Lung microvascular endothelial cell (primary cell): ENCODE measurements at places on chromosomes 1 and 21. TPM values are rescaled to one million over a fixed set of nuclear protein-coding genes. Genes with fewer than 3 reads are reported as not detected.

DNA sequence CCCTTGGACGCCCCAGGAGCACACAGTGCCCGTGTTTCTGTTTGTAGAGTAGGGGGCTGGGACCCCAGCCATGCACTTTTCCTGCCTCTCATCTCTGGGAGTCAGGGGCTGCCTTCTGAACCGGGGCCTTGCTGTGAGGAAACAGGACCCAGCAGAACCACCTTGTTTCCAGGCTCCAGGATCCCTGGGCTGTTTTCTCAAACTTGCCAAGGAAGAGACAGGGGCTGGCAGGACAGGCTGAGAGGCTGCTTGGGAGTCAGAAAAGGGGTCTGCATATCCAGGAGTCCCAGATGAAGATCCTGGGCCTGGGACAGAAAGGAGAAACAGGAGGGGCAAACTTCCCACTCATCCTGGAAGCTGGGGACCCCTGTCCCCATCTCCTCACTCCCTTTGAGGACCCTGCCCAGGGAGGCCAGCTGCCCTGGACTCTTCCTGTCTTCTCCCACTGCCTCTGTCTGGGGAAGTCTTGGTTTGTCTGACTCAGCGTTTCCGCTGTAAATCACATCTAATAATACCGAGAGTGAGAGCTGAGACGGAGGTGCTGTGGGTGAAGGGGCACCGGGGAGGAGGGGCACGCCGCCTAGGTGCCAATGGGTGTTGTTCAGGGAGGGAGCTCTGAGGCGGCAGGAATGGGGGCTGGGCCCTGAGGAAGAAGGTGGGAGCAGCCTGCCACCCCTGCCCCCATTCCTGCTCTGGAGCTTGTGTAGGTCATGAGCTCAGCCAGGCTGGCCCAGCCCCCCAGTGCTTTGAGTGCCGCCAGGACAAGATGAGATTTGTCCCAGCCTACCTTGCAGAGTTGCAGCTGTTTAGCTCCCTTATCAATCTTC is 16.7 kb downstream of the POU3F1 start:
- peak; percentile 73 for DNase-seq

DNA sequence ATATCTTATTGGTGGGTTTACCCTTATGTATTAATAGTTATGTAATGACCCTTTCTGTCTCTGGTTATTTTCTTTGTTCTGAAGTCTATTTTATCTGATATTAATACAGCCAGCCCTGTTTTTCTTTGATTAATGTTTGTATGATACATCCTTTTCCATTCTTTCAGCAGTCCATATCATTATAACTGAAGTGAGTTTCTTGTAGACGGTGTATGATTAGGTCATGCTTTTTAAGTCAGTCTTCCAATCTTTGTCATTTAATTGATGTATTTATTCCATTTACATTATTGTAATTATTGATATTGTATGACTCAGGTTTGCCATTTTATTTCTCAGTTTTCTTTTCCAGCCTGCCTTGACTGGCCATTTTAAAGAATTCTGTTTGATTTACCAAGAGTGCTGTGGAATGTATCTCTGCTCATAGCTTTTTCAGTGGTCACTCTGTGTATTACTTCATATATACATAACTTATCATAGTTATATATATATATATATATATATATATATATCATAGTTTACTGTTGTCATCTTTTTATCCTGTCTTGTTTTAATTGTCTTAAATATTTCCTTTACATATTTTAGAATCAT is 10.5 kb downstream of the RAB4A start:
- no peak for DNase-seq

- DNase-seq, result peak; percentile 87
Observed at GRCh38 chr1:201703621-201704438, 125.1 kb upstream of the IPO9 start.

DNA sequence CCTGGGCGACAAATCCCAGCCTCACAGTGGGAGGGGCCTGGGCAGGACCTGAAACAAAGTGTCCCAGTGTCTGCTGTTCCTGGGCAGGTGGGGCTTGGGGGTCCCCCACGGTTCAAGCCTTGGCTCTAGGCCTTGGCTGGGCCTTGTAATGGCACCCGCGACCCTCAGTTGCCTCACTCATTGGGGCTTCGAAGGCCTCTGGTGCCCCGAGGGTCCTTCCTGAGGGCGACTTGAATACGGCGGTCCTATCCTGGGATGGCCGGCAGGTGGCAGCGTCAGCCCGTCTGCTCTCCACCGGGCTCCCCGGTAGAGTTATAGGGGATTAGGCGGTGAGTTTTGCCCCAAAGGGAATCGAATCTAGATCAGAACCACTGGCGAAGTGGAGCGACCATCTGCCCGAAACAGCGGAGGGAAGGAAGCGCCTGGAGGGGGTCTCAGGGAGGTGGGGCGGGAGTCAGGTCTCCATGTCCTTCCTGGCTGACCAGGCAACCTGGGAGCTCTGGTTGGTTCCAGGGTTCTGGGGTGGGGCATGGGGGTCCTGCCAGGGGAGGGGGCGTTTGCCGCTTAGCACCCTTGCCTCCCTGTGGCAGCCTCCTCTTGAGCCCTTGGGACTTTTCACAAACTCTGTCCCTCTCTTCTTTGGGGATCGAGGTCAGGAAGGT is 2.1 kb upstream of the PEX10 start:
- DNase-seq, result peak; percentile 68

- no peak for DNase-seq
Observed at GRCh38 chr1:234148816-234149215, 224.4 kb upstream of the COA6 start.

DNA sequence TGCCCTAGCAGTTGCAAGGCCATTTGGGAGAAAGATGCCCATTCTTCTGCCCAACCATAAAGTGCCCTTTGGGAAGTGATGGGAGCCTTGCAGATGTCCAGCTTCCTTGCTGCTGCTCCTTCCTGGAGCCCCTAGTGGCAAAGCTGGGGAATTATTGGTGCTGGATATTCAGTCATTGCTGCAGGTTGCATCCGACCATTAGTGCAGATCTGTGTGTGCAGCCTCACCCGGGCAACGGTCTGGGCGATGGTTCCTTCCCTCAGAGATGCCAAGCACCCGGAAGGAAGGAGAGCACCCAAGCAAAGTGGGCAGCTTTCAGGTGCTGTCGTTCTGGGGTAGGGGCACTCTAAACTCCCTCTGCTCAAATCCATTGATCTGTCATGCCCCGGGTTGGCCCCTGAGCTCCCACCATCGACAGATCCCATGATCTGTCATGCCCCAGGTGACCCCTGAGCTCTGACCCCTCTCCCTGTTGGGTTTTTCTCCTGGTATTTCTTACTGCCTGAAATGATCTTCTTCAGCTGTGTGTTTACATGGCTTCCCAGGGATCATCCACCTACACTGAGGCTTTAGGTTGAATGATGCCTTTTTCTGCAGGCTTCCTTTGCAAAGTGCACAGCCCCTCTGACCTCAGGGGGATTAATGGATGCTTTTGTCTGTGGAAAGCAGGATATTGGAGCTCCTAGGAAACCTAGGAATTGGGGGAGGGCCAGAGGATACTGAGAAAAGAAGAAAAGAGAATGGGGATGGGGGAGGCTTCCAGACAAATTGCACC is 467.5 kb downstream of the PTPRU start:
- peak; percentile 40 for DNase-seq

DNA sequence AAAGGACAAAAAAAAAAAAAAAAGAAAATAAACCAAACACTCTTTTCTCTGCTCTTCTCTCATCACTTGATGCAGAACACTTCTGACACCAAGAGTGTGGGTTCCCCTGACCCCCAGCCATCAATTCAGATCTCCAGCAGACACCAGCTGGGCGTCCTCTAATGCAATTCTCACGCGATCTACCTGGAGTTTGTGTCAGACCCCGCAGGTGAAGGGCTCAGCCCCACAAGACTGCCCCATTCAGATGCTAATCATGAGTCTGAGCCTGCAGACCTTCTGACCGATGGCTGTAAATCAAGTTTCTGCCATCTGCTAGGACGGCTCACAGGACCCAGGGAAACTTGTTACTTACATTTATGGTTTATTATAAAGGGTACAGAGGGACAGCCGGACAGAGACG is 133.6 kb upstream of the C1orf174 start:
- no peak for DNase-seq

- DNase-seq, result no peak
Observed at GRCh38 chr1:200075522-200075921, 48.0 kb downstream of the NR5A2 start.

DNA sequence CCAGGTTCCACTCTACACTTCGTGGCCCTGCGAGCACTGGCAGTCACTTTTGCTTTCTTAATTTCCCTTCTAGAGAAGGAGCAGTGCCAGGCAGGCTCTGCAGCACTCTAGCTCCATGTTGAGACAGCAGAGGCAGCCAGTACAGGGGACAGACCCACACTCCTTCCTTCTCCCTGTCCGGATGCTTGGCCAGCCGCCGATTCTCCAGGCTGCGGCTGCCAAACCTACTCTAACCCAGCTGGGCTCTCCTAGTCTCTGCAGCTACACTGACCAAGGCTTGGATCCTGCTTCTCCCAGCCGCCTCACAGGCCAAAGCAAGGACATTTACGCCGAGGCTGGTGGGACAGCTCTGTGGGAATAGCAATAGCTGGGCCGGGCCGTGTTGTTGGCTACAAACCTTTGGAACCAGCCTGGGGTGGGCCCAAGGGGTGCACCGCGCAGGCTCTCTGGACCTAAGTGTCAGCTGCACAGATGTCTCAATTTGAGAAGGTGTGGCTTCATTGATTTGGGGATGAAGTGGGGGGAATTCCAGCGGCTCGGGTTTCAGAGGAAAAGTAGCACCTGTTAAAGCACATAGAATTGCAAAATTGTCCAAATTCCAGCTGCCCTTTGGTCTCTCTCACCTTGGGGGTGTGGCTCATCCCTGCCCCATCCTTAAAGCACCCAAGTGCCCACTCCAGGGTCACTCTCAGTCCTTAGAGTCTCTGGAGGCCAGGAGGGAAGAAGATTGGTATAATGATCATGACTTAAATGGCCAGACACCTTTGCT is 3.2 kb downstream of the BARHL2 start:
- DNase-seq, result no peak

- peak; percentile 38 for DNase-seq
Observed at GRCh38 chr1:151888972-151889570, 20.2 kb downstream of the THEM4 start.

- DNase-seq, result no peak
Observed at GRCh38 chr21:37186983-37187382, 80.2 kb downstream of the VPS26C start.

DNA sequence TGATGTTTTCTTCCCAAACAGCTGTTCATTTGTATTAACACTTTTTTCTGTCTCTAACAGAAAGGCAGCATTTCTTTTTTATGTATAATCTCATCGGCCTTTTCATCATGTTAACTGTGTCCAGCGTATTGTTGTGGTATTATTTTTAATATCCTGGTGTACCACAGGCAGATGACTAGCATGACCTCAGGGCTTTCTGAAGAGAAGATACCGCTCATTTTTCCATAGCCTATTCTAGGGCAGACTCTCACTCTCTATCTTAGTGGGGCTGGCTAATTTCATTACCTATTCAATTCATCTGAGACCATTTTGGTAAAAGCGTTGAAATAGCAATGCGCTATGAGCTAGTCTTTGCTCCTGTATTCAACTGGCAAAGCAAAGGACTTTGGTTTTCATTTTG is 209.9 kb downstream of the SDCCAG8 start:
- DNase-seq, result no peak

GRCh38 chr1:158793604-158794003 is 12.6 kb upstream of the OR6N2 start:
- DNase-seq, result no peak

DNA sequence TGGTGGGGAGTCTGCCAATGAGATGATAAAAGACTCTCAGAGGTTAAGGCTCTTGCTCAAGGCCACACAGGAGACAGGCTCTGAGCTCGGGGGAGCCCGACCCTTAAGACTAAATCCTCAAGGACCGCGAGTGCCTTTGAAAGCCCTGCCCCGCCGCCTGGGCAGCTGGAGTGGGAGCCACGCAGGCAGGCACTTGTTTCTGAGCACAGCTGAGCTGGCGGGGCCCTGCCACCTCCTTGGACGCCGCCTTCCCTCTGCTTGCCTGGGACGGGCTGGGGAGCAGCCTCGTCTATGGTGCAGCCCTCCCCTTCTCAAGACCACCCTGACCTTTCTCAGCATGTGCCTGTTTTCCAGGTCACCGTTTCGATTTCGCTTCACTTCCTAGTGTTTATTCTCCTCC is 169.3 kb downstream of the CAMTA1 start:
- DNase-seq, result no peak

GRCh38 chr21:15797577-15798363 is 68.0 kb downstream of the USP25 start:
- peak; percentile 7 for DNase-seq

- peak; percentile 66 for DNase-seq
Observed at GRCh38 chr1:3501856-3502640, 47.6 kb downstream of the ARHGEF16 start.

- no peak for DNase-seq
Observed at GRCh38 chr1:66890621-66891020, 34.0 kb downstream of the DNAI4 start.

GRCh38 chr1:38744452-38745350 is 114.9 kb downstream of the RRAGC start:
- DNase-seq, result no peak

DNA sequence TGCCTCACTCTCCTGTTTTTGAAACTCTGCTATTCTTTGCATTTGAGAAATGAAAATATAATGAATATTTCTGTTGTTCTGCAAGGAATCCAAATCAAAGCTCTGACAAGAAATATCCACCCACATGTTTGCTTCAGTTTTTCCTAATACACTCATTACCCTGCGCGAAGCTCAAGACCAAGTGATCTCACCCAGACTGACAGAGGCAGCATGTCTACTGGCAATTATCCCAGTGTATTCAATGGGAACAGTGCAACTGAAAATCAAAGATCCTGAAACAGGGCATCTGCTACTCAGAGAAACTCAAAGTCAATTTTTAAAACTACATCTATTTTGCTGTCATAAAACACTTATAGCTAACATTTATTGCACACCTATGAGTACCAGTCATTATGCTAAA is 321.0 kb upstream of the LRRC7 start:
- no peak for DNase-seq

GRCh38 chr21:42317341-42317741 is 2.1 kb upstream of the TFF3 start:
- no peak for DNase-seq

- DNase-seq, result no peak
Observed at GRCh38 chr1:205985330-205986005, 17.7 kb downstream of the RAB7B start.

- no peak for DNase-seq
Observed at GRCh38 chr1:73659136-73659535, 538.8 kb downstream of the LRRIQ3 start.

- no peak for DNase-seq
Observed at GRCh38 chr1:152356736-152357135, 3.1 kb downstream of the FLG2 start.

The FNDC5 gene
- 0.20 and 0.44 TPM in 2 replicates for total RNA-seq

The CR1L gene
- total RNA-seq, result not detected in 2 replicates

The PEX10 gene
- 24.6 and 26.0 TPM in 2 replicates for total RNA-seq

The TMEM61 gene
- not detected in 2 replicates for total RNA-seq

The MORC3 gene
- total RNA-seq, result 22.4 and 42.7 TPM in 2 replicates

The TSNAX gene
- 22.9 and 24.0 TPM in 2 replicates for total RNA-seq

The KCNT2 gene
- under 0.01 TPM in 2 replicates for total RNA-seq

The CBR3 gene
- 0.60 and 2.4 TPM in 2 replicates for total RNA-seq

The NKAIN1 gene
- total RNA-seq, result not detected in 2 replicates

The SPATA46 gene
- total RNA-seq, result not detected in 2 replicates
